ENCODE measurements at places on chromosomes 6 and 20.

DNA sequence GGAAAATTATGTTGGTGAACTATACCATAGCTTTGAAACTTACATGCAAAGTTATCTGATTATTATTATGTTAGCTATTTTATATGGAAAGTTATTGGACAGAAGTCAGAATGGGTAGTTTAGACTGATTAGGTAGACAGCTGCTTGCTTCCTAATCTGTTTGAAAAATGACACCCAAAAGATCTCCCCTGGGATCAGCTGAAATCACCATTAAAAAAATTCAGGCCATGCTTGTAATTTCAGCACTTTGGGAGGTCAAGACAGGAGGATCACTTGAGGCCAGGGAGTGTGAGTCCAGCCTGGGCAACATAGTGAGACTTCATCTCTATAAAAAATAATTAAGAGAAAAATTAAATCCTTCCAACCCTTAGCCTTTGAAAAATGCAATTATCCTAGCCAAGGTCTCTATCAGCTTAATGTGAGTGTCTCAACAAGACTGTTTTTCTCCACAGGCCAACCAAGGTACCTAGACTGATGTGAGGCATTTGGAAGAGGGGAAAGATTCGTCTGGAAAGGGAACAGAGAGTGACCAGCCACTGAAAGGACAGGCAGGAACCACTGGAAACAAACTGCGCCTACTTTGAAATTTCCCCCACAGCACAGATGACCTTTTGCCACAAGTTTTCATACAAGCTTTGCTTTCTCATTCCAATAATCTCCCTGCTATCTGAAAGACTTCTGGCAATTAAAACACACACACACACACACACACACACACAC, 232.3 kb downstream of the GMPR start:
- peaks cover 86% of the 10 kb centered on the region for H3K4me1 ChIP-seq
- no peaks in the 10 kb centered on the region for H3K27me3 ChIP-seq
- peak overlapping the region; percentile 89 for H3K27ac ChIP-seq
- no peak for DNase-seq

DNA sequence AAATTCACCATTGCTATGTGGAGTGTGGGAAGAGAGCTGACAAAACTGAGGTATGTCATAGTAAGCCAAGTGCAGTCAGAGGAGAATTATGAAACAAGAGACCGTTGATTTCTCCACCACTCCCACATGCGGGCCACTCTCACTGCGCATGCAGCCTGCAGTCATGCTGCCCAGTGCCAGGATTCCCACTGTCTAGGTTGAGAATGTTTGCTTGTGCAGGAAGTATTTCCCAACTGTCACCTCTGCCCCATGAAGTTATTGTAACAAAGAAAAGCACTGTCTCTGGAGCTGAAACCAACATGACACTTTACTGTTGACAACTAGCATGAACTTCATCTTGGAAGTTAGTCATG, 18.7 kb upstream of the SFT2D1 start:
- no peak overlapping the region for H3K27ac ChIP-seq
- peaks cover 27% of the 10 kb centered on the region for H3K27me3 ChIP-seq
- no peak for DNase-seq
- no peaks in the 10 kb centered on the region for H3K4me1 ChIP-seq

DNA sequence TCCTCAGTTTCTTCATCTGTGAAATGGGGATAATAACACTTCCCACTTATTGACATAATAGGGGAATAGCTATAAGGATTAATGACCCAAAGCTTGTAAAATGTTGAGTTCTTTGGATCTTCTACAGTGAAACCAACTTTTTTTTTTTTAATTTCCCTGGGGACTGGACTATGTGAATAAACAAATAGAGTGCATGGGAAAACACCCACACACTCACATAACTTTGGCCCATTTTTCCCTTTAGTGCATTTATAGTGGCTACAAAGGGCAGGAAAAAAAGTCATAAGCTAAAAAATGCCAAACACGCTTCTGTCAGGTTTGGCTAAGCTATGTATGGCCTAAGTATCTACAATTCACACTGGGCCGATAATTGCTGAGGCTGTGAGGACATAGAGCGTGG, 406.2 kb upstream of the JAG1 start:
- DNase-seq, result no peak
- no peaks in the 10 kb centered on the region for H3K36me3 ChIP-seq
- no peak overlapping the region for H3K27ac ChIP-seq

DNA sequence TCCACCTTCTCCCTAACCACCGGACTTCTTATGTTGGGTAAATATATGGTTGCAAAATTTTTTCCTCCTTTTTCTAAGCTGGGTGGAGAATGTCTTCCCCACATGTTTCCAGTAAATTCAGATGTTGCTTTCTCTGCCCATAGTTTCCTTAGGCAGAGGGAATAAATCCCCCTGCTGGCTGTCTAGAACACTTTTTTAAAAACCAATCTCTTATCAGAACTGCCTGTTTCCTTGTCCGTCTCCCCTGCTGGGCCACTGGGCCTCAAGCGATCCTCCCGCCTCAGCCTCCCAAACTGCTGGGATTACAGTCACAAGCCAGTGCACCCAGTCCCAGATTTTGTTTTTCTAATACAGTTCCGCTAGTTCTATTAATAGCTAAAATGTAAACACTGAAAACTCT, 9.9 kb upstream of the WFDC2 start:
- H3K36me3 ChIP-seq, result no peaks in the 10 kb centered on the region
- DNase-seq, result no peak
- H3K4me1 ChIP-seq, result no peaks in the 10 kb centered on the region
- no peak overlapping the region for H3K27ac ChIP-seq

GRCh38 chr6:12014027-12014872, 2.1 kb downstream of the HIVEP1 start:
- DNase-seq, result no peak
- no peak overlapping the region for H3K27ac ChIP-seq
- H3K4me1 ChIP-seq, result peaks cover 33% of the 10 kb centered on the region
- H3K27me3 ChIP-seq, result no peaks in the 10 kb centered on the region
- peaks cover 51% of the 10 kb centered on the region for H3K36me3 ChIP-seq

GRCh38 chr6:33902457-33902853, 98.7 kb upstream of the MLN start:
- no peak for DNase-seq
- peaks cover 3% of the 10 kb centered on the region for H3K36me3 ChIP-seq
- H3K4me1 ChIP-seq, result peaks cover 66% of the 10 kb centered on the region
- no peak overlapping the region for H3K4me3 ChIP-seq

DNA sequence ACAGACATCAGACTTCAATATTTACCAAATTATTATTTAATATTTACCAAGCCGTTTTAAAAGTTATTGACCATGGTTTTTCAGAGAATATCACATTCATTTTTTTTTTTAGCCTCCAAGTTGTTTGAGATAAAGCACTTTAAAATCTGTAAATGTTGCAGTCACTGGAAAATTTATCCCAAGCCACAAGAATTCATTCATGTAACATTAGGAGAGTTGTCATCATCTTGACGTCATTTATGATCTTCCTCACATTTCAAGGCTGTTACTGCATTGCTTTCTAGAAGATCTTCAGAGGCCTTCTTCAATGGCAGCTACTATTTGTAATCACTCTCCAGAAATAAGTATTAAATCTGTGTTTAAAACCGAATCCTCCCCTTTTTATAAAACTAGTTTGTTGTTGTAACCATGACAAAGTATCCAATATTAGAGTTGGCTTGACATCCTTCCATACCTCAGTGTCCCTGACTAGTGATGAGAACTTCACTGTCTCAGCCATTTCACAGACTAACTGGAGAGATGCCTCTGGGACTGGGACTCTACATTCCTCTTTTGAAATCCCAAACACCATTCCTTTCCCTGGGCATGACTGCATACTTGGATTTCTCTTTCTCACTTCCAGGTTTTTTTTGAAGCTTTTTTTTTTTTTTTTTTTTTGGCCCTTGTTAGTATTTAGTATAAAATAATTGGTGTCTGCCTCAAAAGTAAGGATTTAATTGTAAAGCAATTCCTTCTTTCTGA, 100.1 kb downstream of the ZFAND3 start:
- H3K4me1 ChIP-seq, result peaks cover 6% of the 10 kb centered on the region
- DNase-seq, result no peak
- H3K27ac ChIP-seq, result no peak overlapping the region

GRCh38 chr6:82063574-82063973, 184.0 kb downstream of the IBTK start:
- no peaks in the 10 kb centered on the region for H3K36me3 ChIP-seq
- no peak overlapping the region for H3K27ac ChIP-seq
- no peak for DNase-seq
- no peak overlapping the region for H3K4me3 ChIP-seq
- H3K4me1 ChIP-seq, result no peaks in the 10 kb centered on the region

GRCh38 chr6:103504501-103505154, 1355.1 kb downstream of the HACE1 start:
- H3K27ac ChIP-seq, result no peak overlapping the region
- H3K36me3 ChIP-seq, result no peaks in the 10 kb centered on the region
- H3K4me3 ChIP-seq, result no peak overlapping the region
- H3K4me1 ChIP-seq, result no peaks in the 10 kb centered on the region

GRCh38 chr6:4259391-4259790, 124.0 kb upstream of the ECI2 start:
- no peak overlapping the region for H3K27ac ChIP-seq
- no peaks in the 10 kb centered on the region for H3K36me3 ChIP-seq
- no peak for DNase-seq
- no peaks in the 10 kb centered on the region for H3K27me3 ChIP-seq
- no peak overlapping the region for H3K4me3 ChIP-seq

- no peaks in the 10 kb centered on the region for H3K4me1 ChIP-seq
- H3K27me3 ChIP-seq, result no peaks in the 10 kb centered on the region
- no peaks in the 10 kb centered on the region for H3K36me3 ChIP-seq
- H3K27ac ChIP-seq, result no peak overlapping the region
- no peak for DNase-seq
These were observed 33.2 kb downstream of the HMGCLL1 start for GRCh38 chr6:55545791-55546190.

GRCh38 chr6:43434001-43434840, 6.9 kb downstream of the ABCC10 start:
- H3K4me3 ChIP-seq, result no peak overlapping the region
- no peak for DNase-seq
- H3K4me1 ChIP-seq, result peaks cover under 1% of the 10 kb centered on the region
- H3K36me3 ChIP-seq, result peaks cover 8% of the 10 kb centered on the region

DNA sequence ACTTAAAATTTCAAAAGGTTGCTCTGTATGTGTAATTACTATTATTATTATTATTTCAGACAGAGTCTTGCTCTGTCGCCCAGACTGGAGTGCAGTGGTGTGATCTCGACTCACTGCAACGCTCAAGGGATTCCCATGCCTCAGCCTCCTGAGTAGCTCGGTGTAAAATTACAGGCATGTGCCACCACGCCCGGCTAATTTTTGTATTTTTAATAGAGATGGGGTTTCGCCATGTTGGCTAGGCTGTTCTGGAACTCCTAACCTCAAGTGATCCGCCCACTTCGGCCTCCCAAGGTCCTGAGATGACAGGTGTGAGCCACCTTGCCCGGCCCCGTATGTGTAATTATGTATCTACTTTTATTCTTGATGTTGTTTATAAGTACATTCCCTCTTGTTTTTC, 65.3 kb upstream of the ZNF217 start:
- DNase-seq, result no peak
- H3K27me3 ChIP-seq, result no peaks in the 10 kb centered on the region
- no peaks in the 10 kb centered on the region for H3K36me3 ChIP-seq
- peaks cover 59% of the 10 kb centered on the region for H3K4me1 ChIP-seq
- H3K27ac ChIP-seq, result no peak overlapping the region

DNA sequence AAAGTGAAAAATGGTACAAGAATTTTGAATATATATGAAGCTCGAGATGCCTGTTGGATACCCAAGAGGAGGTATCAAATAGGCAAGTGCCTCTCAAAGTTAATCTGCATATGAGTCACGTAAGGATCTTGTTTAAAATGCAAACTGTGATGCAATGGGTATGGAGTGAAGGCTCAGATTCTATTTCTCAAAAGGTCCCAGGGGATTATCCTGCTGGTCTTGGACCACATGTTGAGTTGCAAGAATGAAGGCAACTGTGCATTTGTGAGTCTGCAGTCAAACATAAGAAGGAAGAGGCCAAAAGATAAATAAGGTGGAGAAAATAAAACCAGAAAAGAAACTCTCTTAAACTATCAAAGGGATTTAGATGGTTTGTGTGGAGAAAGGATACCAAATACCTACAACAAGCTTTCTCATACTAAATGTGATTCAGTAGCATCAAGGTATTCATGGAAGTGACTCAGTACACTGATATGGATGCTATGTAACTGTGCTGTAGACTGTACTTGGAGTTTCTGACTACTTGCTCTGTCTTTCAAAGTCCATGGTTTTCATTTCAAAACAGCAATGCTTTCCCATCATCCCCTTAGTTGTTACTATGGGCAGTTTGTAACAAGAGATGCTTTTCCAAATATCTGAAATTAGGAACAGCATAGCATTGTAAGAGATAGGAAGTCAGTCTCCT, 106.3 kb downstream of the GFRAL start:
- no peak overlapping the region for H3K4me3 ChIP-seq
- no peak for DNase-seq
- H3K27ac ChIP-seq, result no peak overlapping the region
- no peaks in the 10 kb centered on the region for H3K4me1 ChIP-seq
- H3K36me3 ChIP-seq, result no peaks in the 10 kb centered on the region
- H3K27me3 ChIP-seq, result no peaks in the 10 kb centered on the region

- H3K27ac ChIP-seq, result no peak overlapping the region
- H3K27me3 ChIP-seq, result peaks cover 22% of the 10 kb centered on the region
- no peak for DNase-seq
- peaks cover 10% of the 10 kb centered on the region for H3K4me1 ChIP-seq
- no peak overlapping the region for H3K4me3 ChIP-seq
These were observed 43.2 kb upstream of the NOTCH4 start for GRCh38 chr6:32267035-32267434.

DNA sequence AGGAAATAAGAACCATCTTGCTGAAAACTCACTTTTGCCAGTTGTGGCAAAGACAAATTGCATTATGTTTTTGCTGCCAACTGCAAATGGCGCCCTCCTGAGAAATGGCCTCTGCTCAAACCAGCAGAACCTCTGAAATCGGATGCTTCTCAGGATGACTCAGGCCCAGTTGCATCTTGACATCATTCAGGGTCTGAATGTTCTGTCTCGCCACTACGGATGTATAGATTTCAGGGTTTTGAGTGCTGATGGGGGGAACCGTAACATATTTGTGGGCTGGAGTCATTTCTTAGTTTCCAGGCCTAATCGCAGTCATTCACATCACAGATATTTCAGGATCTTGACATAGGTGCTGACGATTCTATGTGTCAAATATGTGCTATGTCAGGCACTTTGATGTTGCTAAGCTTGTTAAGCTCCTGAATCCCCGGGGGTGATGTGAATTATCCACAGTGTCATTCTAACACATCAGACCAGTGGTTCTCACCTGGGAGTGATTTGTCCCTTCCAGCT, 207.1 kb downstream of the NFATC2 start:
- no peaks in the 10 kb centered on the region for H3K27me3 ChIP-seq
- H3K4me3 ChIP-seq, result no peak overlapping the region
- no peaks in the 10 kb centered on the region for H3K36me3 ChIP-seq
- DNase-seq, result peak; percentile 39

GRCh38 chr6:97177905-97178304, 105.1 kb downstream of the MMS22L start:
- peaks cover 33% of the 10 kb centered on the region for H3K36me3 ChIP-seq
- no peak overlapping the region for H3K27ac ChIP-seq
- DNase-seq, result no peak
- H3K4me3 ChIP-seq, result no peak overlapping the region
- H3K27me3 ChIP-seq, result no peaks in the 10 kb centered on the region
